ENCODE measurements at places on chromosomes 3 and 15. TPM values are rescaled to one million over a fixed set of nuclear protein-coding genes. Genes with fewer than 3 reads are reported as not detected.

The DGKG gene
- not detected for total RNA-seq

The TTC21A gene
- 5.3 TPM for total RNA-seq

The SERINC4 gene
- 0.36 TPM for total RNA-seq

The GJD2 gene
- total RNA-seq = not detected

The HGD gene
- total RNA-seq = 2.6 TPM

The THSD4 gene
- not detected for total RNA-seq

The CLDN18 gene
- not detected for total RNA-seq

The NUP210 gene
- total RNA-seq = 150 TPM

DNA sequence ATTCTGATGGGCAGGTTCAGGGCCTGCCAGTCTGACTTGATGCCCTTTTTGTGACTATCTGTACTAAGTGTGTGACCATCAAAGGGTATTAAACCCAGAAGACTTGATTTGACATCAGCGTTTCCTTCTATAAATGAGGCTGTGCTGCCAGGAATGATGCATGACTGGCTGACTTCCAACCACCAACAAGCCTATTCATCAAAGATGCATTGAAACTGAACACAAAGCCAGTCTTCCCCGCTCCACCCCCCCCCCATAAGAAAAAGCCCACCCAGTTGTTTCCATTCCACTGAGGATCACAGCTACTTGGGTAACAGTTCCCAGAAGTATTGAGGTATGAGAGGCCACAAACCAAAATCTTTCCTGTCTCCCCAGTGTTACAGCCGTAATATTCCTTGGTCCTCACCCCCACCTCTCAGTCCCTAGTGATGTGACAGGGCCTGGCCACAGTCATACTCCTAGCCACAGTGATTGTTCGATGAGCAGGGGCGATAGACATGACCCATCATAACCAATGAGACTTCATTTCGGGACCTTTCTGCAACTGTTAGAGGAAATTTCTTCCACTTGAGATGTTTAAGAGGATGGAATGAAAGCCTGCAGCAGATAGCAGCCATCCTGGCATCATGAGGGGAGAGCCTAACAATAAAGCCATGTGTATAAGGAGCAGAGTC is 22.6 kb downstream of the SH3BP5 start:
- no peak for DNase-seq

DNA sequence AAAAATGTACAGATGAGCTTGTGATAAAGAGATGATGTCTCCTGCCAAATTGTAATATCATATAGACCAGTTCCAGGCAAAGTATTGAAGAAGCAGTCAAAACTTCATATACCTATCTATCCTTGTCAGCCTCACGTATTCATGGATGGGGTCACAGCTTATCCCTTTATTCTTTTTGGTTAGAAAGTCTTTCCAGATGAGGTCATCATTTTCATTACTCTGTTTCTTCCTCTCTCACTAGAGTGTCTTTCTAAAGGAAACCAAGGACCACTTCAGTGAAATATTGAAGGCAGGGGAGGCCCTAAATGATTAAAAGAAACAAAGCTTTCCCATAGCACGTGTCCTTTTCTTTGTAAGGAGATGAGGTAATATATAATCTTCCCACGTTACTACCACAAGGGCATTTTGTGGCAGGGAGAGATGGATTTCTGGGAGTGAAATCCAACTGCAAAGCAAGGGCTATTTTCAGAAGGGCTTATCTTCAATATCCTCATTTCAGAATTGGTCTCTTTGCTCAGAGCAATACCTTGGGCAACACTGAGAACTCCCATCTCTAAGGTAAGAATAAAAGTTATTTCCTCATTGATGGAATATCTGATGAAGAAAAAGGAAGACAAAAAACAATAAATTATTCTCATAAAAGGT is 260.2 kb downstream of the TIGIT start:
- DNase-seq = no peak

DNA sequence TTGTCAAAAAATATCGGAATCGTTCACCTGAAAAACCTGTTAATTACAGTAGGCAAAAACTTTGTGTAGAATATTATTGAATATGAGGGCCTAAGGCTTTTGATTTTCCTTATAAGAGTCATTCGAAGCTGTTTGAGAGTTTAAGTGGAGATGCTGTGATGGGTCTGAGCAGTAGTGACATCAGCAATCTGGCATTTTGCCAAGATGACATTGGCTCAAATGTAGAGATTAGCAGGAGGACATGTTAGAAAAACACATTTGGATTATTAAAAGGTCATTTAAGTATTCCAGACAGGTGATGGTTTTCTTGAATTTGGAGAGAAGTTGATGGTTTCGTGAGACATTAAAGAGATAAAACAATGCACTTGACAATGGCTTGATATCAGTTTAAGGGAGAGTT is 12.9 kb downstream of the OR5AC2 start:
- DNase-seq = no peak

DNA sequence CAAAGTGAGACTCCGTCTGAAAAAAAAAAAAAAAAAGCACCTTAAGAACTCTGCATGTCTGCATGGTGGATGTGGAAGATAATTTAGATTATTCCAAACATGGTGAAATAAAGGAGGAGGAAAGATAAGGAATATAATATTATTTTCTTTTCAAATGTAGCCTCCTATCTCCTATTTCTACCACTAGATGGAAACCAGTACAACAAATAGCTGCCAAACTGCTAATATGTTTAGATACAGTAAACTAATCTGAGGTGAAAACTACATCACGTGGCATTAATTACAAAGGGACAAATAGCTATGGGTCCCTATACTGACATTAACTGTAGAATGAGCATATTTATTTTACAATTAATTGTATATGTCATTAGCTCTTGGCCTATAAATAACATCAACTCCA is 197.8 kb downstream of the TBC1D5 start:
- no peak for DNase-seq

- no peak for DNase-seq
These were observed 51.5 kb downstream of the PLCL2 start for GRCh38 chr3:16936233-16936632.

DNA sequence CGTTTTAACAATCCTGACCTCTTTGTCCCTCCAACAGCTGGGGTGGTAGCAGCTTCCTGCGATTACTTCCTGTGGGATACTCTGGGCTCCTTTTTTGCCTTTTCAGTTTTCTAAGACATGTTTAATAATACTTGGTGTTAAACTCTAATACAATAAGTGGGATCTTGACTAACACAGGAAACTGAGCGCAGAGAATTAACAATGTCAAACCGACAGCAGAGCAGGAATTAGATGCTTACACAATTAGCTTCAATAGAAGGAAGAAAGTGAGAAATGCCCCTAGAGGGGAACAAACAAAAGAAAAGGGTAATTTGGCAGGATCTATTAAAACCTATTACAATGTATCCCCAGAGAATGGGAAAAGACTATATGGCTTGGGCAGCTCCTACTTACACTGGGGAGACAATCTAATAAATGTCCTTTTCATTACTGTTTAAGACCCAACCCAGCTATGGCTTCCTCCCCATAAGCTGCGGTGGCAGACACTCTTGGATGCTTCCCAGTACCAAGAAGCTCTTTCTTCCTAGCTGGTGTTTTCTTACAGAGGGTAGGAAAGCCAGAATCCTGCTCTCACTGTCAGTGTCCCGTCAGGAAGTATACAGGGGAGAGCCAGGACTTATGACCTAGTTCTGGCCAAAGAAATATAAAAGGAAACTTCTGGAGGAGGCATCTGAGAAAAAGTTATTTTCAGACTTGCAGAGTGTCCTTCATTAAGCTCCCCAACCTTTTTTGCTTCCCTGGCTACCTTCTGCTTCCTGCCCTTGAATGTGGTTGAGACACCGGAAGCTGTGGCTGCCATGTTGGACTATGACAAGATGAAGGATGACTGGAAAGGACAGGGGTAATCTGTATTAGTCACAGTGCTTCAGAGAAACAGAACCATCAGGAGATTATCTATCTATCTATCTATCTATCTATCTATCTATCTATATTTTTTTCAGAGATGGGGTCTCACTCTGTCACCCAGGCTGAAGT is 194.1 kb upstream of the KBTBD8 start:
- no peak for DNase-seq

DNA sequence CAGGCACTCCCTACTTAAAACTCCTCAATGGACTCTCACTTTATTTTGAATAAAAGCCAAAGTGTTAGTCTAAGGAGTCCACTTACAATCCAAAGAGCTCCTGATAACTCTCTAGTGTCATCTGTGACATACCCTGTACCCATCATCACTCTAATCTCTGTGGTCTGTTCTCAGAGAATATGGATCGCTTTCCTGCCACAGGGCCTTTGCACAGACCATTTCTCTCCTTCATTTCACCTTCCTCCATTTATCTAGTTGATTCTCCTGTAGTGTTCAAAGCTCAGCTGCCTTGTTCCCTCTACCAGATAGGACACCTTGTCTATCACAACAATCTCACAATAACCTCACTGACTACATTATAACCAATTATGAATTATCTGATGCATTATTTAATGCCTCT is 185.4 kb upstream of the KBTBD8 start:
- no peak for DNase-seq

DNA sequence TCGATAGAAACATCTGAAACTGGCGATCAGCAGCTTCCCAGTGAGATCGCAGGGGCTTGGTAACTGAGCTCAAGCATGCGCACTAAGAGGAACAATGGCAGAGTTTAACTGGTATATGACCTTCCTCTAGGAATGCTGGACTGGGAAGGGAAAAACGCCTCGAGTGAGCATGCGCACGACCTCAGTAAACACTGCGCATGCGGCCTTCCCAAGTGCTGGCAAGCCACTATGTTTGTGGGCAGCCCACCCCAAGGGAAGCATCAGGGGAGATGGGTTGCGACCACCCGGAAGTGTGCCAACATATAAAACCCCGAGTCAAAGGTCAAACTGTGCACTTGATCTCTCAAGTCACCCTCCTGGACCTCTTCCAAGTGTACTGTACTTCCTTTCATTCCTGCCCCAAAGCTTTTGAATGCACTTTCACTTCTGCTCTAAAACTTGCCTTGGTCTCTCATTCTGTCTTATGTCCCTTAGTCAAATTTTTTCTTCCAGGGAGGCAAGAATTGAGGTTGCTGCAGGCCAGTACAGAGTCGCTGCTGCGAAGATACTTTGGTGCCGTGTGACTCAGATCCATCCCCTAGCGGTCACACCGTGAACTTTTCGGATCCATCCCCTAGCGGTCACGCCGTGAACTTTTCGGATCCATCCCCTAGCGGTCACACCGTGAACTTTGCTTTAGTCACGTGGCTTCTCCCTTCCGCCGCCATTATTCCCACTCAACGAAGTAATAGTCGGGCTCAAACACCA is 243.3 kb downstream of the FAM43A start:
- DNase-seq = no peak

DNA sequence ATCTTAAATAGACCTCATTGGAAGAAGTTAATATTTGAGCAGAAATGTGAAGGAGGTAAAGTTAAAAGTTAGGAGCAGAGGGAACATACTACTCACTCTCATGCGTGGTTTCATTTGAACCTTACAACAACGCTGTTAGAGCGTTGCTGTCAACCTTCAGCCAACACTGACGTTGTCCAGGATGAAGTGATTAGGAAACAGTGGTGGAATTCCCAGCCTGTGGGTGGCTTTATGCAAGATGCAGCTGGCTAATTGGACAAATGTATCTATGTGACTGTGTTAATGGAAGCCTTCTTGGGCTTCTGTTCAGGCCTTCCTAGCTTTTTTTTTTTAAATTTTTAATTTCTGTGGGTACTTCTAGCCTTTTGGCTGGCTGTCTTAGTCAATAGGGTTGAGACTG is 40.5 kb downstream of the PTPRG start:
- DNase-seq = no peak

- no peak for DNase-seq
These were observed 2.4 kb downstream of the HTD2 start for GRCh38 chr3:58308728-58309127.

GRCh38 chr3:128226795-128227395 is 73.6 kb downstream of the EEFSEC start:
- no peak for DNase-seq

- DNase-seq = no peak
These were observed 11.2 kb upstream of the SEC62 start for GRCh38 chr3:169955406-169955805.

GRCh38 chr3:100898681-100899080 is 94.5 kb downstream of the ABI3BP start:
- DNase-seq = no peak

GRCh38 chr15:89167267-89168176 is 53.9 kb downstream of the RLBP1 start:
- DNase-seq = no peak

GRCh38 chr3:143526011-143526545 is 322.2 kb downstream of the SLC9A9 start:
- DNase-seq = no peak

GRCh38 chr3:117016378-117016777 is 306.8 kb downstream of the TUSC7 start:
- DNase-seq = no peak

DNA sequence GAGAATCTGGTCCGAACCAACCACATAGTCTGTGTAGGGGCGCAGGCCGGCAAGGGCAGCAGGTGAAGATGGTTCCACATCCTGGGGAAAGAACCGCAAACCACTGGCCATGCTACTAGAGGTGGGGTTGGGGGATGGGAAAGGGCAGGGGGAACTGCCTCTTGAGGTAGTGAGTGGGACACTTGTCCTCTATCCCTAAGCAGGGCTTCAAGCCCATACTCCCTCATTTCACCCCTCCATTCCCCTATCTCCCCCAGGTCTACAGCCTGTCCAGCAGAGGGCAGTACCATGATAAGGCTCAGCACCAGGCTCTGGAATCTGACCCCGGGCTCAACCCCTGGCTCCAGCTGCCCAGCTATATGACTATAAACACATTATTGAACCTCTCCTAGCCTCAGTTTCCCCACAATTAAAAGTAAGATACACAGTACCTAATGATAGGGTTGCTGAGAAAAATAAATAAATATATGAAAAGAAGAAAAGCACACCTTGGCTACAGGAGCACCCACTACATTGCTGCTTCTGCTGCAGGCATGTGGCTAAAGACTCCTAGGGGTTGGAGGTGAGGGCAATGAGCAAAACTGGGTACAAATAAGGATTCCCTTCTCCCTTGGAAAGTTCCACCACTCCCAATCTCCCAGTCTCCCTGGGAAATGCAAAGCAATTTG is 6.3 kb downstream of the GORASP1 start:
- DNase-seq = peak; percentile 46
